ENCODE measurements at places on chromosomes 13 and 19.

DNA sequence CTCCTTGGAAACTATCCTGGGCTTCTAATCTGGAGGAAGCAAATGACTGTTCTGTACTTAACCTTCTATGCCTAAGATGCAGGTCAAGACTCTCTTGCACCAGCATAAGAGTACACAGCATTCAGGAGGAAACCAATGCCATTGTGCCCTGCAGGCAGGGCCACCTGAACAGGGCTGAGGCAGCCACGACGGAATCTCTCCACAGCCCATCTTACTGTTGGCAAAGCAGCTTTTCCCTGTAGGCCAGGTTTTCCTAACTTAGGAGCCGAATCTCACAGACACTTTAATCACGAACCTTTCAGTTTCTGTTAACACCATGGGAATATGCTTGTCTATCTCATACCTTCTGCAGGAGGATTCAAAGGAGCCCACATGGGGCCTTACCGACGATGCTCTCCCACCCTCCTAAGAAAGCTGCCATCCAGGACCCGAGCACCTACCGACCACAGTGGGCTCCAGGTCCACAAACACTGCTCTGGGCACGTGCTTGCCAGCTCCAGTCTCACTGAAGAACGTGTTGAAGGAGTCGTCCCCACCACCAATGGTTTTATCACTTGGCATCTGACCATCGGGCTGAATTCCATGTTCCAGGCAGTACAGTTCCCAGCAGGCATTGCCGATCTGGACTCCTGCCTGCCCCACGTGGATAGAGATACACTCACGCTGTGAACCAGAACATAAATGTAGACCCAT lies 2.6 kb downstream of the TUBA3C start:
- no peak for DNase-seq

- DNase-seq, result peak; percentile 70
Observed at GRCh38 chr13:79710376-79710775, 229.4 kb downstream of the NDFIP2 start.

DNA sequence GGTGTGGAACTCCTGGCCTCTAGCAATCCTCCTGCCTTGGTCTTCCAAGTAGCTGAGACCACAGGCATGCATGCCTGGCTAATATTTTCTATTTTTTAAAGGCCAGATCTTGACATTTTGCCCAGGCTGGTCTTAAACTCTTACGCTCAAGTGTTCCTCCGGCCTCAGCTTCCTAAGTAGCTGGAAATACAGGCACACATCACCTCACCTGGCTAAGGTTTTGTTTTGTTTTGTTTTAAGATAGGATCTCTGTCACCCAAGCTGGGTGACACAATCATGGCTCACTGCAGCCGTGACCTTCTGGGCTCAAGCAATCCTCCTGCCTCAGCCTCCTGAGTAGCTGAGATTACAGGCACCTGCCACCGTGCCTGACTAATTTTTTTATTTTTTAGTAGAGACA lies 5.5 kb upstream of the RLN3 start:
- peak; percentile 50 for DNase-seq

DNA sequence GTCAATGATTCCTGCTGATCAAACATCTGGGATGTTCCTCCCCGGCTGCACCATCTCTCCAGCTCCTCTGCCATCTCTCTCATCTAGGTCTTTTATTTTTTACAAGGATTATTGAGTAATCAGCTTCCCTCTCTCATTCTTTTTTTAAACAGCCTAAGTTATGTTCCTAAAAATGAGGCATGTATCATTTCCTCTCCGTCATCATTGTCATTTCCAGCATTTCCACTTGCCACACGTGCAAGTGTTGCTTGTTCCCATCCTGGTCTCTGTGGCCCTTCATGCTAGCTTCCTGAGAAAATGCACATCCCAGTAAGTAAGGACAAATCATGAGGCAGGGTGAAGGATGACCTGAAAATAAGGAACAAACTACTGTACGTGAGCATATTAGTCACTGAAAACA lies 102.7 kb upstream of the POSTN start:
- DNase-seq, result peak; percentile 80

DNA sequence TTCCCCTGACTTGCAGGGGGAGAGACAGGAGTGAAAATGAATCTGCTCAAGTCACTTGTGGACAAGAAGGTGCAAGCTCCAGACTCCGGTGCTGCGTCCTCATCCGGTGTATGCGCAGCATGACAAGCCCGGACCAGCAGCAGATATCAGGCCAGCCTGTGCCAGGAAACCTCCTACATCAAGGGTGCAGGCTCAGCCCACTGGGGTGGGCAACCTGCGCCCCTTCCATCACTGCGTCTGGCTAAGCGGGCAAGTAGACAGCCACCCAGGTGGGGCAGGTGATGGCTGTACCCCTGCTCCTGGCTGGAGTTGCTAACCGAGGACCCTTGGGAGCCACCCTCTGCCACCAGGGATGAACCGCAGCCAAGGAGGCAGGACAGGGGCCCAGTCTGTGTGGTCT lies 32.9 kb upstream of the SLC15A1 start:
- DNase-seq, result no peak

- no peak for DNase-seq
Observed at GRCh38 chr13:109203587-109203986, 574.2 kb downstream of the MYO16 start.

- no peak for DNase-seq
Observed at GRCh38 chr13:111061358-111062045, 53.6 kb upstream of the ARHGEF7 start.

GRCh38 chr19:7506385-7507328 lies 9.2 kb upstream of the ZNF358 start:
- DNase-seq, result peak; percentile 79

DNA sequence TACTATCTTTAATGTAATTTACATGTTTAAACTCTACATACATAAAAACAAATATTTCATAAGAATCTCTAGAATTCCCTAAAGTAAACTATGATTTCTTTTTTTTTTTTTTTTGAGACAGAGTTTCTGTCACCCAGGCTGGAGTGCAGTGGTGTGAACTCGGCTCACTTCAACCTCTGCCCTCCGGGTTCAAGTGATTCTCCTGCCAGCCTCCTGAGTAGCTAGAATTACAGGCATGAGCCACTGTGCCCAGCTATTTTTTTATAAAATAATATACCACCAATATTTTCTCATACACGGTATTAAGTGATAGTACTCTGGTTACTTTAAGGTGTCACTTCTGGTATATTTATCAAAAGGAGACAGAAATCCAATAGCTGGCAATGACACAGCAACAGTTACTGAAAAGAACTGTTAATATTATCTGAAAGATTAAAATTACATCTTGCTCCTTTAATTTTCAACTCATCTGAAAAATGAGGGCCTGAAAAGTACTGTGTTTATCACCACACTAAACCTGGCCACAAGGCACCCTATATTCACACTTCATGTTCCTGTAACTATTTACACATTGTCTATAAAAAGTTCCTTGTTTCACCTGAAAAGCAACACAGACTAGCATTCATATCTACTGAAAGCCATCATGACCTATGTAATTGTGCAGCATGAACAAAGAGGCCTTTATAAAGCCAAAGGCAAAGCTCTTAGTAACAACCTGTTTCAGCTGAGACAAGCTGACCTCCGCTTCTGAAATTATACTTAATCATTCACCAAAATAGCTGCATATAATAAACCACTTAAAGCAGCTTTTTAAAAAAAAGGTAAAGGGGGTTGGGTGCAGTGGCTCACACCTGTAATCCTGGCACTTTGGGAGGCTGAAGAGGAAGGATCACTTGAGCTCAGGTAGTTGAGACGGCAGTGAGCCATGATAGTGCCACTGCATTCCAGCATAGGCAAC lies 106.1 kb downstream of the SLC25A15 start:
- no peak for DNase-seq

DNA sequence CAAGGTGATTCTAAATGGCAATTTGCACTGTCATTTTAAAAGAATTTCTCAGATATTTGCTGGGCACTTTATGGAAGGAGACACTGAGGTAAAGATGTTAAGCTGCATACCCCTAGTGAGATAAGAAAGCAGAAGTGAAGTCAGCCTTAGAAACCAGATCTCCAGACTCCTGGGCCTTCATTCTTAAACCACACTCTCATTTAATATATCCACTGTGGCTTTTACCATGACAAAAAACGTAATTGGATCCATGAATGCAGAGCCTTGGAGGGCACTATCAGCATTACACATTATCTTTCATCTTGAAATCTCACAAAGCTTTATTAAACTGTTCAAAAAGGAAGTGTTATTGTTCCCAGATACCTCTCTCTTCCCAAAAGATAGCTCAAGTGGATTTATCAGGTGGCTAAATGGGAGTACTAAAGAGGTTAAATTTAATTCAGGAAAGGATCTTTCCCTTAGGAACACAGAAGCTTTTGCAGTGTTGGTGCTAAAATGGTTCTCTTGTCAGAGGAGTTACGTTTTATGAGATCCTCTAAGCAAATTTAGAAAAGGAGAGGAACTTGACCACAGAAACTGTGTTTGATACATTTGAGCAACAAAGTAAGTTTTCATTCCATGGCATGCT lies 1060.4 kb downstream of the EFNB2 start:
- DNase-seq, result no peak

DNA sequence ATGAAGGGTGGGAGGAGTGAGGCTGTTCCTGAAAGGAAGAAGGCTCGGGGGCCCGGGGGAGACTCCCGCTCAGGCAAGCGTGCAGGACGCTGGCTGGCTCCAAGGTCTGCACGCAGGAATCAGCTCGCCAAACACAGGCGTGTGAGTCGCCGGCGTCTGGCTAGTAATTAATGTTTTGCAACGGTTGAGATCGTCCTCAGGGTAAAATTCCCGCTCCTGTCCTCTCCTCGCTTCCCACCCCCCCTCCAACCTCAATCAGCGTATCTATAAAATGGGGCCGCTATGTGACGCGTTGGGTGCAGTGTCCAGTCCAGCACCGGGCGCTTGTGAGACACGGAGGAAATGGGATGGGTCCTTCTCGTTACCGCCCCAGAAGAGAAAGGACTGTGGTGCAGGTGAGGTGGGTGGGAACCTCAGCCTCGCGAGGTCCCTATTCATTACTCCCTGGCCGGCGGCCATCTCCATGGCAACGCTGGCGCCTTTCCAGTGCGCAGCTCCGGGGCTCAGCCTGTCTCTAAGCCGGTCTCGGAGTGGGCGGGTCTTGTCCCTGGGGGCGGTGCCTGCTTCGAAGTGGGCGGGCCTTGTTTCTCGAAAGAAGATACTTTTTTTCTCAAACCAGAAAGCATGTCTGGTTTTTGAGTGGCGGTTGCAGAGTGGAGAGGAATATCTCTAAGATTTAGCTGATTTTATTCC lies 6.5 kb upstream of the ZNF579 start:
- peak; percentile 95 for DNase-seq

DNA sequence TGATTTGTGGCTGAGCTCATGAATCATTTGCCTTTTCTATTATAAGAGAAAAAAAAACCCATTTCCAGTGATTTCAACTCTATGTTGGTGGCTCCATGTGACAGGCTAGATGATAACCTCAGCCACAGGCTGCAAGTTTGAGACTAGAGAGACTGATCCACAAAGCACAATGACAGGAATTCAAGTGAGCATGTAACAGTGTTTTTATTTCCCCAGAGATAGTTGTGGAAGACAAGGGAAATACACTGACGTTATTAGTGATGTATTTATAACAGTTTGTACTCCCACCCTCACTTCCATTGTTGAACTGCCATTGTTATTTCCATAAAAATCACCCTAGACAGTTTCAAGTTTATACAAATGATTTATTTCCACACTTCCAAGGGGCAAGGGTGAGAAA lies 27.9 kb upstream of the EDNRB start:
- DNase-seq, result no peak

DNA sequence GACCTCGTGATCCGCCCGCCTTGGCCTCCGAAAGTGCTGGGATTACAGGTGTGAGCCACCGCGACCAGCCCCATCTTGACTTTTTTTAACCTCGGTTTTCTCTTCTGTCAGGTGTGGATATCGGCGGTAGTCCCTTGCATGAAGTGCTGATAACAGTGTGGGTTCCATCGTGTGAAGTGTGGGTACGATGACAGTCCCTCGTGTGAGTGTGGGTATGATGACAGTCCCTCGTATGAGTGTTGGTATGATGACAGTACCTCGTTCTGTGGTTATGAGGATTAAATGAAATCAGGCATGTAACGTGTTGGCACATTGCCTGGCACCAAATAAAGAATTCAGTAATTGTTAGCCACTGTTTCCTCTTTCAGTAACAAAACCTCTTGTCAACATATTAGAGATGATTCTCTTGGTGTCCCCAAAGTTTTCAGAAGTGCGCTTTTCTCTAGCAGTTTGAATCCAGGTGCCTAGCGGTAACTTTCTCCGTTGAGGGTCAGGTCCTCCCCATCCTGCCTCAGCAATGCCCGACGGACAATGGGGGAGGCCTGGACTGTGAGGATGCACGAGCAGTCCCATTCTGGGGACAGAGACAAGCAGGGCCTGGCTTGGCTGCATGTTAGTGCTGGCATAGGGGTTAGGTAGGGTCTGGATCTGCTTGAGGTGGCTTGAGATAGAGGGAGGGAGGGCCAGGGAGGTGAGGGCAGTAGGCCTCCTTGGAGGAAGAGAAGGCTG lies 15.3 kb downstream of the GATAD2A start:
- no peak for DNase-seq

DNA sequence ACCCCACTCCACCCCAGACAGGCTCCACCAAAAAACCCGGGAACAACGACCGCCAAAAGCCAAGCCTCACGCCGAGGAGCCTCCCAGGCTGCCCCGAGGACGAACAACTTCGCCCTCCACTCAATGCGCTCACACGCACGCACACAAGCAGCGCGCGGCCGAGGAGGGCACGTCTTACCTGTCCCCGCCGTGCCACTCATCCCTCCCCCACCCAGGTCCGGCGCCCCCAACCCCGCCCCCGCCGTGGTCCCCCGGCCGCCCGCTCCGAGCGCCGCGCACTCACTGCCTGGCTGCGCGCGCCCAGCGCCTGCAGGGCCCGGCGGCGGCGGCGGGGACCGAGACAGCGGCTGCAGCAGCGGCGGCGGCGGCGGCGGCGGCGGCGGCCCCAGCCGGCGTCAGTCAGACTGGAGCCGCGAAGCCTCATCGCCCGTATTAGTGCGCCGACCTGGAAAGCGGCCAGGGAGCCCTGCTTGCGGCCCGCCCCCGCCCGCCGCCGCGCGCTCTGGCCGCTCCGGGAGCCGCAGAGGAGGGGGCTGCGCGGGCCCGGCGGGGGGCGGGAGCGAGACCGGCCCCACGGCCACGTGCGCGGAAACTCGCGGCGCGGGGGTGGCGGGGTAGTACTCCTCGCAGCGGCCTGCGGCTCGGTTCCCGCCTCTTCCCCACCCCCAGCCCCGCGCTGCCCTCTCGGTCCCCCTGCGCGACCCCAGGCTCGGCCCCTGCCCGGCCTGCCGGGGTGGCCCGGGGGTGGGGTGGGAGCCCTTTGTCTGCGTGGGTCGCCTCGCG lies at the start of gene SMAD9:
Gene SMAD9, minus strand, starts transcription at position 406 of the 783 bp plus-strand sequence. CDS start 40,549 bp downstream, outside the sequence.
- peak; percentile 67 for DNase-seq

DNA sequence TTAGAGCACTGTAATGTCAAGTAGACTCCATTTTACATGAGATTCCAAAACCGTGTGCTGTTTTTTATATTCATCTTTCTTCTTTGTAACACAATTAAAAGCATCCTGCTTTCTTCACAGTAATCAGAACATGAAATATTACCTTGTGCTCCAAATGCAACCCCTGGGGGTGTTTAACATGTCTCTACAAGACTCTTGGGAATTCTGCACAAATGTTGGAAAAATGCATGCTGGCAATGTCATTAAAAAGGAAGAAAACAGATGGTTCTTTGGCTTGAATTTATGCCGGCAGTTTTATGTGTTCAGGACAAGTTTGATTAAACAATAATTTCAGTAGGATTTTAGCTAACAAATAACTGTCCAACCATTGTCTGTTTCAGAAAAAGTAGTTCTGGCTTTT lies 159.1 kb downstream of the LIG4 start:
- DNase-seq, result no peak

GRCh38 chr19:664913-665443 lies 2.0 kb upstream of the RNF126 start:
- peak; percentile 81 for DNase-seq

Data from choroid plexus epithelial cell (primary cell).